Hematopoietic multipotent progenitor cell treated with erythropoietin and hydrocortisone succinate and interleukin-3 and kit ligand, for 8 days (in vitro differentiated cells): ENCODE measurements at places on chromosomes 2 and 18.

DNA sequence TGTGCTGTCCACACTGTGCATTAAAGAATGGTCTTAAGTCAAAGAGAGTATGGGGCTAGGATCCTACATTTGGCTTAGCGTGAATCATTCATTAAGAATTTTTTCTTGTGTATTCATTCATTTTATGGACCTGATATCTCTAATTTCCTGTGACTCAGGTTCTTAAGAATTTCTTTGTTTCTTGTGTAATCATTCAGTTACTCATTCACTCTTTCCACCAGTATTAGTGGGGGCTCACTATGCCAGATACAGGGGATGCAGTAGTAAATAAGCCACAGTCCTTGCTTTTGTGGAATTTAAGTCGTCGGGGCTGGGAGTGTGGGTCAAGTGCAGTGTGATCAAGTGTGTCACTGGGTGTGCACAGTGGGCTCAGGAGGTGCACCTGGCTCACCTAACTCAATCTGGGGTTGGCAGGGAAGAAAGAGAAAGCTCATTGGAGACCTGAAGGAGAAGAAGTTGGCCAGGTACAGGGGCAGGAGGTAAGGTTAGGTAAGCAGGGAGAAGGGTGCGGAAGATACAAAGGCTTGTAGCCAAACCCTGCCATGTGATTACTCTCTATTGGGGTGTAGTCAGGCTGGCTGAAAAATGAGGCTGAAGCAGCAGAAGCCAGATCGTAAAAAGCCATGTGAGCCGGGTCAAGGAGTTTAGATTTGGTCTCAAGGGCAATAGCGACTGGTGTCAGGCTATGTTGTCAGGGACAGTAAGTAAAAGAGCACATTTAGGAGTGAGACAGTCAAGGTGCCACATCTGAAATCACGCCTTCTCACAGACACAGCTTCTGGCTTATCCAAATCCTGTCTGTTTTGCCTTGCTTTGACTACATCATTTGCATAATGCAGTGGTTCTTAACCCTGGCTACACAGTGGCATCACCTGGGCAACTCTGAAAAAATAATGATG, 67.2 kb downstream of the KCTD1 start:
- no peak for DNase-seq

- DNase-seq, result peak; percentile 20
Observed at GRCh38 chr2:42339191-42339912, 21.7 kb downstream of the COX7A2L start.

DNA sequence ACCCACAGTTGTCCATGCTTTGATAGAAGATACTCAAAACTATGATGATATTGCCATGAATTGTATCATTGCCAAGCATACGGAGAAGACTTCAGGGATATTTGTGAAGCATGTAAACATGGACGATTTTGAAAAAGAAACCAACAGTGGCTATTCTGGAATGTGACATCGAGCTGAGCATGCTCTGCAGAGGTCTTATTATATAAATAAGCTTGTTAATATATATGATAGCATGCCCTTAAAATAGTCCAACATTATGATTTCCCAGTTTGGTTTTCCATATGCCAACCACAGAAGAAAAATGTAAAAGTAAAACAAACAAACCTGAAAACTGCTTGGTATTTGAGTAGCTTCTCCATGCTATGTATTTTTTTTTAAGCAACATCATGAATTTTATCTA, 159.1 kb downstream of the LNPK start:
- no peak for DNase-seq

DNA sequence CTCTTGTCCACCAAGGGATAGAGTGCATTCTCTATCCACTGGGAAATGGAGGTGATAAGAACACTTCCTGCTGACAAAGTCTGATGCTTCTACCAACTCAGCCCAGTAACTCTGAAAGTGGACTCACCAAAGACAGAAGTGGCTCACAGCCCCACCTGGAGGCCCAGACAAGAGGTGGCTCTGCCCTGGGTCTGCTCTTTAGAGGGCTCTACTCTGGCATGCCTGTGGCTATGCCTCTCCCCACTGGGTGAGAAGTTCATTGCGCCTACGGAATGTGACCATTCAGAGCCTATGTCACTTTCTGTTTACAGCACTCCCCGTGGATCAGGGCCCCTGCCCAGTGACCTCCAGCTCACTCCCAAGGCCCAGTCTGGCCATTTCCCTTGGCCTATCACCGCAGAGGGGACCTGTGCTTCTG, 13.5 kb upstream of the XDH start:
- no peak for DNase-seq

GRCh38 chr18:36412778-36413177, 115.3 kb downstream of the FHOD3 start:
- DNase-seq, result no peak

GRCh38 chr2:124213977-124214587, 189.0 kb downstream of the CNTNAP5 start:
- no peak for DNase-seq

GRCh38 chr18:3048121-3048520, 35.2 kb upstream of the LPIN2 start:
- DNase-seq, result no peak

- DNase-seq, result no peak
Observed at GRCh38 chr2:241993386-241994005, 124.0 kb downstream of the RTP5 start.

GRCh38 chr2:125696560-125696959, 959.4 kb upstream of the GYPC start:
- DNase-seq, result no peak

- peak; percentile 49 for DNase-seq
Observed at GRCh38 chr2:102064679-102065674, 73.2 kb downstream of the IL1R2 start.

GRCh38 chr2:218193701-218194100, 23.3 kb upstream of the ARPC2 start:
- DNase-seq, result no peak

DNA sequence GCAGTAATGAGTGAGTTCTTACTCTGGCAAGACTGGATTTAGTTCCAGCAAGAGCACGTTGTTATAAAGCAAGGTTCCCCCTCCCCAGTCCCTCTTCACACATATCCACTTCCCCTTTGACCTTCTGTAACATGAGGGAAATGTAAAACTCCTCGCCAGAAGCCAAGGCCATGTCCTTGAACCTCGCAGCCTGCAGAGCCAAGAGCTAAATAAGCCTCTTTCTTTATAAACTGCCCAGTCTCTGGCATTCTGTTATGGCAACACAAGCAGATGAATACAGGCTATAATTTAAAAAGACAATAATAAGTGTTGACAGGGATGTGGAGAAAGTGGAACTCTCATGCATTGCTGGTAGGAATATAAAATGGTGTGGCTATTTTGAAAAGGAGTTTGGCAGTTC, 60.3 kb downstream of the TLK1 start:
- no peak for DNase-seq

- DNase-seq, result no peak
Observed at GRCh38 chr2:60972889-60973656, 44.4 kb upstream of the PEX13 start.

DNA sequence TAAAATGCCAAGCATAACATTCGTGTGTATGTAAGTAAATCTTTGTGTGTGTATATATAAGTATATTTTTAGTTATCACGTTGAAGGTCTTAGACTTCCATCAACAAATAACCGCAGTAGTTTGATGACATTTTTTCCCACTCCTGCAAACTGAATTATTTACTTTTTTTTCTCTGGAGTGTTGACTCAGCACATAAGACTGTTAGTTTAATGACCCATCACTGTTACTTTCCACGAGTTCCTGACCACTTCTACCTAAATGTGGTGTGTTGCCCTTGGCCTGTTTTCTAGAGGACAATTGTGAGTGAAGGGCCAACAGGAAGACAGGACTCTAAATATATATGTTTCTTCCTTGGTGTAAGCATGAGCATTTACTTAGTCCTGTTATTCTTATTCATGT, 71.3 kb upstream of the TXNDC2 start:
- DNase-seq, result no peak

- DNase-seq, result no peak
Observed at GRCh38 chr18:2459886-2460285, 111.4 kb downstream of the METTL4 start.

DNA sequence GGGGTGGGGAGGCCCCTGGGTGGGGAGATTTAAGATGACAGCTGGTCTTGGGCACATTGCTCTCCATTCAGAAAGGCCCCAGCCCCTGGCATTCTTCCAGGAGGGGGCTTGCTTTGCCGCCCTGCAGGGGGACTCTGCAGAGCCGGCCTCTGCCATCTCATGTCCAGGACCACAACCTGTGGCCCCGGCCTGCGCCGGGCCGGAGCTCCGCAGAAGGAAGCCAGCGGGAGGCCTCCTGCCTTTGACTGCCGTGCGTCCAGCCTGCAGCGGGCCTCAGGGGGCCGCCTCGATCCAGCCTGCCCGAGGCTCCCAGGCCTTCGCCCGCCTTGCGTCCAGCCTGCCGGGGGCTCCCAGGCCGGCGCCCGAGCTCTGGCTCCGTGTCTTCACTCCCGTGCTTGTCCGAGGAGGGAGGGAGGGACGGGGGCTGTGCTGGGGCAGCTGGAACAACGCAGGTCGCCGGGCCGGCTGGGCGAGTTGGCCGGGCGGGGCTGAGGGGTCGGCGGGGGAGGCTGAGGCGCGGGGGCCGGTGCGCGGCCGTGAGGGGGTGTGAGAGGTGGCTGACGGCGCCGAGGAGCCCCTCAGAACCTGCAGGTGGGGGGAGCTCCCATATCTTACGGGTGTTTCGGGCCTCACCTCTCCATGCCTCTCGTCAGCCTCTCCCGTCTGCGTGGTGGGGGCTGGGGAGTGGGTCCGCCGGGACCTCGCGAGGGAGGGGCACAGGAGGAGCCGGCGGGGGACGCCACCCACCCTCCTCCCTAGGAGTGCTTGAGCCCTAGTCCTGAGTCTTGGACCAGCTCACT, 20.4 kb downstream of the GPC1 start:
- DNase-seq, result no peak

GRCh38 chr2:180980943-180981911, 822 bp downstream of the UBE2E3 start:
- peak; percentile 47 for DNase-seq

DNA sequence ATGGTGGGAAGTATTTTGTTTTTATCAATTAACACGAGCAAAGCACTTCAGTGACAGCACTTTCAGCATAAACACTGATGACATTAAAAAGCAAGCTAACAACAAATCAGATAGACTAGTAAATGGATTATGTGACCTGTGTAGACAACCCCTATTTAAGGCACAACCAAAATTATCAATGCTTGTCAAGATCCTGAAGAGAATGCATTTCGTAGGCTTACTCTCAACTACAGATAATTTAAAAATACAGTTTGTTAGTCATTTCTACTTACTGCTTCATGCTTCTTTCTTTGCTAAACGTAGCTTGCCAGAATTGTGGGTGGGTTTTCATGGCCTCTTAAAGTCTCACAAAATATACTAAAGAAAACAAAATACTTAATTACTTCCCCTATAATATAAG, 3.4 kb downstream of the CSRNP3 start:
- DNase-seq, result no peak

DNA sequence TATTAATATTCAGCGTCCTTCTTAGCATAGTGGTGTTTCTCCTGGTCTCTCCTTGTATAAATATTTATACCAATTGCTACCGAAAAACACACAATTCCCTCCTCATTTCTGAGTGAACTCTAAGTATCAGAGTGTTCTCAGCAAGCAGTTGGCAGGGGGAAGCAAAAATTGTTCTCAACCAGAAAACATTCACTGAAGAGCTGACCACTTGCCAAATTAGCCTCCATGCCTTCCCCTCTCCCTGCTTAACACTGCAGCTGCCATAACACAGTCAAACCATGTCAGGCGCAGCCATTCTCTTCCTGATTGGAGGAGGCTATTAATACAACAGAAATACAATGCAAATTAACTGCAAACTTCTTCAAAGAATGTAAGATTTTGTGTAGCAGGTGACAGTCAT, 105.0 kb downstream of the COL6A3 start:
- no peak for DNase-seq

DNA sequence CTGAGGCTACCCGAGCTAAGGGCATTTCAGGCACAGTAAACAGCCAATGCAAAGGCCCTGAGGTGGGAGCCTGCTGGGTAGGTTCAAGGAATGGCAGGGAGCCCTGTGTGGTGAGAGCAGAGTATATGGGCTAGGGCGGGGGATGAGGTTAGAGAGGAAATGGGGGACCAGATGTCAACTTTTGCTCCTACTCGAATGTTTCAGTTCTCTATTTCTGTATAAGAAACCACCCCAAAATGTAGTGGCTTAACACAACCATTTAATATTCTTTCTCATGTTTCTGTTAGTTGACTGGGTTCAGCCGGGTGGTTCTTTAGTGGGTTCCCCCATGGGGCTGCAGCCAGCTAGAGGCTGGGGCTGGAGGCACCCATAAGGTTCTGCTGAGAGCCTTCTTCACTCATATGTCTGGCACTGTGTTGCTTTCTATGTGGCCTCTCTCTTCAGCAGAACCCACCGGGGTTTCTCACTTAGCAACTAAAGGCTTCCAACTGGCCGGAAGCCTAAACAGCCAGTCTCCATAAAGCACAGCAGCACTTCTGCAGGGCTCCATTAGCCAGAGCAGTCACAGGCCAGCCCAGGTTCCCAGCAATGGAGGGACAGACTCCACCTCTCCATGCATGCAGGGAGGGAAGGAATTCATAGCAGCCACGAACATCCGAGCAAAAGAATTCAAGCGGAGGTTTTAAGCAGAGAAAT, 5.6 kb upstream of the ATOH8 start:
- DNase-seq, result no peak

- no peak for DNase-seq
Observed at GRCh38 chr2:204108330-204108751, 171.8 kb downstream of the ICOS start.

DNA sequence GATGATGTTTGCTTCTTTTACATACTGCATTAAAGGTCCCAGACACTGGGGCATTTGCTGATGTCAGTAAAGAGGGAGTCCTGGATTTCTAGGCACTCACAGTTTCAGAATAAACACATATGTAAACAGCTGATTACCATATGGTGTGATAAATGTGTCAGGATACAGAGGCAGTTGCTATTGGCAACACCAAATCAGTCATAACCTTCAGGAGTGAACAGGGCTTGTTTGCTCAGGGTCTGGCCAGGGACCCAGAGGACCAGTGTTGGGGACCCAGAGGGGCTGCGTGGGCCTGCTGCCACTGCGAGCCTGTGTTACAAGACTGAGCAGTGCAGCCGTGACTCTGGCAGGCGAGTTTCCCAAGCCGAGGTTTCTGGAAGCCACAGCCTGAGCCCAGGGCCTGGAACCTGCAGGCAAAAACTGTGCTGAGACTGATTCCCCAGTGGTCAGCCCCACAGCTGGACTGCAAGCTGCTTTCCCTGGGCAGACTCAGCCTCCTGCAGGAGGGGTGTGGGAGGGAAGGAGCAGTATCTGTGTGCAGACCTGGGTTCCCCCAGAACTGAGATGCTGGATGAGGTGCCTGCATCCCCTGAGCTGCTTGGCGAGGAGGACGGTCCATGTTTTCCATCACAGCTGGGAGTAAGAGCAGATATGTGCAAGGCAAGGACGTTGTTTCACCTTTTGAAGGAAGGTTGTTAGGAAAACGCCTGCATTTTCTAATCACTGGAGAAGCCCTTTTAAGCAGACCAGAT, 23.6 kb downstream of the ASAP2 start:
- DNase-seq, result no peak

GRCh38 chr18:43846299-43846698, 569.0 kb upstream of the SYT4 start:
- DNase-seq, result no peak

- no peak for DNase-seq
Observed at GRCh38 chr2:176561706-176562105, 292.5 kb downstream of the MTX2 start.
